ENCODE measurements at places on chromosomes 2 and 18.

DNA sequence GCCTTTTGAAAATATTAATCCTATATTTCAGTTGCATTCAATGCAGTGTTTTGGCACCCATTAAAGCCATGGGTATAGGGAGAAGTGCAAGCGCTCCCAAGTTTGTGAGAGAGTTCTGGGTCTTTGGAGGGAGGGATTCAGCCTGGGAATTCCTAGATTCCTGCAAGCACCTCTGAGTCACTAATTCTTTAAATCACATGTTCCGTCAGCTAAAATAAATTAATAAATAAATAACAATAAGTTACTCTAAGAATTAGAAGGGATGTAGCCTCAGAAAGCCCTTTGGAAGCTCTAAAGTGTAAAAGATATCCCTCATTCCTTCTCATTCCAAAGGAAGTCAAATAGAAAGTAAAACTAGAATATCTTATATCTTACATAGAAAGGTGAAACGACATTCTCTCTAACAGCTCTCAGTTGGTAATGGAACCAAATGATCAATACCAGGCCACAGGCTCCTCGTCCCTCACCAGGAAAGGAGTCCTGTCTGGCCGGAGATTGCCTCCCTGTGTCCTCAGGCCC, 222.4 kb upstream of the RBBP8 start:
- no peak for DNase-seq

- no peak for DNase-seq
Observed at GRCh38 chr18:53544917-53545316, 679.6 kb downstream of the MBD2 start.

DNA sequence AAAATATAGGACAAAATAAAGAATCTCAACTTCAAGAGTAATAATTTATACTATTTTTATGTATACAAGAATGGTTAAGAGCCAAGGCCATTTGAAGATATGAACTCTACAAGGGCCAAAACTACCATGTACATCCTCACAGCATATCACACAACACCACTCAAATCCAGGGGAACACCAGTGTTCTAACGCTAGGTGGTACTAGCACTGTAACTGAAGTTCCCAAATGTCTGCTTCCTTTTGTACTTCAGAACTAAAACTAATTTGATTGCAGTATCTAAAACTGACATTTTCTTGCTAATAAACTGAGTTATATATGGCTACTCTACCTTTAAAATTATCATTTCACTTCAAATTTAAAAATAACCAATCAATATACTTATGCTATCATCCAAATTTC, 47.0 kb downstream of the REV1 start:
- no peak for DNase-seq

GRCh38 chr2:215264374-215264773, 47.5 kb upstream of the ATIC start:
- DNase-seq, result no peak

DNA sequence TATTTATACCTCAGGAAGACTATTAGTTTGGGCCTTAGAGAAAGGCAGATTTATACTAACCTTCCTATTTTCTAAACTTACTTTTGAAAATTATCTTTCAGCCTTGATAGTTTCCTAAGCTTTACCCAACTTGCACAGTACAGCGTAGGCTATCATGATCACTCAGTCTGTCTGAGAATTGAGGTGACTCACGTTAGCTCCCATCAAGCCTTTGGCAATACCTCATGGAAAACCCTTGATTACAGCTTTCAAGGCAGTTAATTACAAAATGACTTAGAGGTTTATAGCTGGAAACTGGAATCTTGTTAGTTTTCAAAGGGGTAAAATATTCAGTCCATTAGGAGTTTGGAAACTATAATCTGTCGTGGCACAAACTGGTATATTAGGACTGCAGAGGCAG, 26.4 kb upstream of the ARMC9 start:
- DNase-seq, result no peak

GRCh38 chr2:28606986-28607441, 111.2 kb downstream of the PLB1 start:
- no peak for DNase-seq

DNA sequence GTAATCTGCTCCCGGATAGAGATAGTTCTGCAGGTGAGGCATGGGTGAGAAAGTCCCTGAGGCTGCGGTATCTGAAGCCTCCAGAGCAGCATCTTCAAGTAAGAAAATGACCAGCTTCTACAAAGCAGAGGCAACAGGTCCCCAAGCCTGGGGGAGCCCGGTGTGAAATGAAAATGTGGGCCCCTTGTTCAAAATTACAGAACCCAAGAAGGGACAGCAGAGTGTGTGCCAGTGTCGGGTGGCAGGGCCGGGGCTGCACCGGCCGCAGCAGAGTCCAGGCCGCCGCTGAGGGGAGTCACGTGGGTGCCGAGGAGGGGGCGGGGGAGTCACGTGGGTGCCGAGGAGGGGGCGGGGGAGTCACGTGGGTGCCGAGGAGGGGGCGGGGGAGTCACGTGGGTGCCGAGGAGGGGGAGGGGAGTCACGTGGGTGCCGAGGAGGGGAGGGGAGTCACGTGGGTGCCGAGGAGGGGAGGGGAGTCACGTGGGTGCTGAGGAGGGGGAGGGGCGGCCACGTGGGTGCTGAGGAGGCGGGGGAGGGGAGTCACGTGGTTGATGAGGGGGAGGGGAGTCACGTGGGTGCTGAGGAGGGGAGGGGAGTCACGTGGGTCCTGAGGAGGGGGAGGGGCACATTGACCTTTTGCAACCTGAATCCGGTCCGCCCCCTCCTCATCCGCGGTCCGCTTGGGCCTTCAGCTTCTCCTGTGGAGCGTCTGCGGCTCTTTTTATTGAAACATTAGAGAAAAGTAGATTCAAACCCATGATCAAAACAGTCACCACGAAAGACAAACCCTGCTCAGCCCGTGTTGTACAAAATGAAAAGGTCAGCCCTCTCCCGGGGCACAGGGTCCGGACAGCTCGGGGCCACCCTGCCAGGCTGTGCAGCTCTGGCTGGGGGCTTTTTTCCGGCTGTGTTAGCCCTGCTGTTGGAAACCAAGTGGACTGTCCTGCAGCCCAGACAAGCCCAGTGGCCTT, 10.4 kb downstream of the COLEC11 start:
- DNase-seq, result no peak

- DNase-seq, result no peak
Observed at GRCh38 chr2:219508444-219508734, 5.9 kb upstream of the ASIC4 start.

GRCh38 chr18:48991676-48992075, 40.9 kb upstream of the SMAD7 start:
- no peak for DNase-seq

DNA sequence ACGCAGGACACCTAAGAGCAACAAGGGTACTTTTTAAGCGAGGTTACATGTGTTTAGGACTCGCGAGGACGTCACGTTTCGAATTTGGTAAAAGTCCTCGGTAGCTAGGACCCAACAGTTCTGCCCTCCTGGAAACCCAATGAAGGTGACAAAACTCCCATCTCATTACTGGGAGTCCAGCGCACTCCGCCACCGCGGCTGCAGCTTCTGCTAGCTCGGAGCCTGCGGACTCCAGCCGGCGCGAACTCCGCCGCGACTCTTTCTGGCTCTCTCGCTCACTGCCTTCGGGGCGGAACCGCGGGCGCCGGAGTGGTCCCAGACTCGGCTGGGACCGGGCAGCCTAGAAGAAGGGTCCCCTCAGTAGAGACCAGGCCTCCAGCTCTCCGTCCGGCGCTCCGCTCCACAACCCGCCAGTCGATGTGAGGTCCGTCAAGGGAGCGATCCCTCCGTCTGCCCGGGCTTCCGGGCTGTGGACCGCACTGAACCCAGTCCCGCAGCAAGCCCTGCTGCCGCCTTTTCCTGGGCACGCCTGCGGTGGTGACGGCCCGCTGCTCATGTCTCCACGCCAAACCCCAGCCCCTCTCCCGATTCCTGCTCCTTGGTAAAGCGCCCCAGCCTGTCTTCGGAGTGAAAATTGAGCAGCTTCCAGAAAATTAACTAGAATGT, 3.0 kb upstream of the OSR1 start:
- DNase-seq, result no peak

- peak; percentile 31 for DNase-seq
Observed at GRCh38 chr2:215930505-215931253, 82.7 kb downstream of the MREG start.

DNA sequence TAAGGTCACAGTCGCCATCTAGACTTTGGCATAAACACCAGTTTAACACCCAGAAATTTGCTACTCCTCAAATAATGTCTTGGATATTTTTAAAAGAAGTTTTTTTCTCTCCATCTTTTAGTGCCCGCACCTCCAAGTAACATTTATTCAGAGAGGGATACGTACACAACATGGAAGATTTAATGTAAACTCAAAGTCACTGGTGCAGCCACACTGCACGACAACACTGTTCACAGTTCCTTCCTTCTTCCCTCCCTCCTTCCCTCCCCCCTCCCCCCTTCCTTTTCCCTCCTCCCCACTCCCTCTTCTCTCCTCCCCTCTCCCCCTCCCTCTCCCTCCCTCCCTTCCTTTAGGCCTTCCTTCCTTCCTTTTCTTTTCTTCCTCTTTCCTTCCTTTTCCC, 56.5 kb downstream of the NPPC start:
- DNase-seq, result no peak
